ENCODE measurements at places on chromosomes 6 and 20.

DNA sequence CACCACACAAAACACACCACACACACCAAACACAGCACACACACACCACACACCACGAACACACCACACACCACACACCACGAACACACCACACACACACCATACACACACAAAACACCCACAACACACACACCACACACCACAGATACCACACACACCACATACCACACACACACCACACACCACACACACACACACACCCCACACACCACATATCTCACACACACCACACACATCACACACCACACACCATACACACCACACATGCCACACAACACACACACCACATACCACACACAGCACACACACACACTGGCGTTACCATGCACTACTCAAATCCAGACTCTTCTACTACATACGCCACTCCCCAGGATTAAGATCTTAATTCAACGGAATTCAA, 118.9 kb upstream of the THBS2 start:
- DNase-seq, result no peak

GRCh38 chr6:115551527-115551926, 509.2 kb downstream of the FRK start:
- no peak for DNase-seq

GRCh38 chr20:35660122-35660937, 4.4 kb downstream of the CPNE1 start:
- DNase-seq, result peak; percentile 32

- no peak for DNase-seq
These were observed 114.8 kb downstream of the CRYBG1 start for GRCh38 chr6:106475284-106475683.

GRCh38 chr20:4937407-4938319, 63.6 kb downstream of the SLC23A2 start:
- no peak for DNase-seq

GRCh38 chr20:59144179-59144830, 19.3 kb upstream of the ZNF831 start:
- no peak for DNase-seq

DNA sequence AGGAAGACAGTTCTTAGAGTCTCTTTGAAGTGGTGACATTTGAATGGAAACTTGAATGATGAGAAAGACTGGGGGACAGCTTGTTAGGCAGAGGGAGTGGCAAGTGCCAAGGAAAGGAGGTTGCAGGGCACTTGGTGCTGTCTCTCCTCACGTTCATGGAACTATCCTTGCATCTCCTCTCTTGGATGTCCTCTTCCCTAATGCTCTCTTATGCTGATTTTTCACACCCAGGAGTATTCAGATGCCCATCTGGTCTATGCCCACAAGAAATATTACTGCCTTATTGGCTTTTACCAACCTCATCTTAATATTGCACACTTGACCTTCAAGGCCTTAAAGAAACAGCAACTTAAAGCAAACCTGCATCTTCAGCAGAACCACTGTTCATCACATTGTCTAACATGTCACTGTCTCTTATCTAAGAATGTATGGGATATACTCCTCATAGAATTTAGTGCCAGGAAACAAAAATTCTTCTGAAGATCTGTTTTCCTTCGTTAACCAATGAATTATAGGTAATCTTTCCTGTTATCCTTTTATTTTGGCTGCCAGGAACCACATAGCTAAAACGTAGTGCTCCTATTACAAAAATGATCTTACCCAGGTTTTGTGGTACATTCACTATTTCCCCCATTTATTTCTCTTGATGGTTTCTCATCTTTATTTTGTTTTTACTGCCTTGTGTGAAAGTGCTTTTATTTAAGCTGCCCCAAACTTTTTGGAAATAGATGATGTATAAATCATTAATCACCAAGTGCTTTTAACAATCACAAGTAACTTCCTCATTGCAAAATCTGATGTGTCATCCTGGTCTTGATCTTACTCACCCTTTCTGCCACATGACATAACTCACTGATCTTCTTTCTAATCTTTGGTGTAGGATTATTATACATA, 12.8 kb downstream of the RGS17 start:
- DNase-seq, result no peak

DNA sequence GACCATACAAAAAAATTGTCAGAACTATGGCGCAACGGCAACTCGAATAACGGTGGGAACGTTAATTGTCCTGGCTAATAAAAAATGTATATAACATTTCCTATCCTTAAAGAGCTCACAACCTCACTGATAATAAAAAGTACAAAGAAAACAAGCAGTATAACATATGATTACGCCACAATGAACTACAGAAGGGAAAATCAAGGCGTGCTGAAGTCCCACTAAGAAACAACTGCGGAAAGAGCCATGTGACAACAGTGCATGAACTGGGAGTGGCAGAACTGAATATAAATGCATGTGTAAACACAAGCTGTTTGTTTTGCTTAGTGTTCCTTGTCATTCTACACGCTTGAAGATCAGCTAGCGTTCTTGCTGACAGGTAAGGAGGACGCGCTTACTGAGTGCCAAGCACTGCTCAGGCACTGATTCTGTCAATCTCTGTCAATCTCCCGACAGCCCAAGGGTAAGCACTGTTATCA, 466 bp upstream of the PSMB1 start:
- DNase-seq, result no peak

GRCh38 chr6:11769811-11770545, 8.6 kb downstream of the ADTRP start:
- DNase-seq, result no peak

DNA sequence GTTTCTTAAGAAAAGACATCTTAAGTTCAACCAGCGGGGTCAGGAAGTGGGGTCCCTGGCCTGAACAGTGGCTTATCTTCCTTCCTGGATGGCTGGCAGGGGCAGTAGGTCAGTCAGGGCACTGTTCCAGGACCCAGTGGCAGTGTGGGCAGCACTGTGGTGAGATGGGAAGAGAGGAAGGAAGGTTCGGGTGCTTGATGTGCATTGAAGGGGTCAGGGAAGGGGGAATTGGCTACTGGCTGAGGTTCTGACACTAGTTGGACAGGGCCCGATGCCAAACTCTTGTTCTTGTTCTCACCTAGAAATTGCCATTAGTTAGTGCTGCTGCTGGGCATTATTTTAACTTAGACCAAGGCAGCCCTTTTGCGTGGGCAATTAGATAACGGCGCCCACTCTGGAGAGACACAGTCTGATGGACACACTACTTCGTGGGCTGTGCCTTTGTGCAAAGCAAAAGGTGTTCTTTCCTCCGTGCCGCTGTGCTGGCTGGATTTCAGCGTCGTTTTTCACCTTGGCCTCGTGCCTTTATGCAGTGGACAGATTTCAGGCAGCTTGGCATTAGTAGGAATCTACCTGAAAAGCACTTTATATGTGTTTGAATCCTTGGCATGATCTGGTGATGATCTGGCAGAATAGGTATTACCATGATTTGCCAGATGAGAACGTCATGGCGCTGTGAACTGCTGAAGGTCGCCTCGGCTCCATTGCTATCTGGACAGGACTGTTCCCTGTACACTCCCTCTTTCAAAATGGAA, 30.3 kb downstream of the UTRN start:
- no peak for DNase-seq

GRCh38 chr20:3209946-3210317, 634 bp downstream of the ITPA start:
- no peak for DNase-seq

DNA sequence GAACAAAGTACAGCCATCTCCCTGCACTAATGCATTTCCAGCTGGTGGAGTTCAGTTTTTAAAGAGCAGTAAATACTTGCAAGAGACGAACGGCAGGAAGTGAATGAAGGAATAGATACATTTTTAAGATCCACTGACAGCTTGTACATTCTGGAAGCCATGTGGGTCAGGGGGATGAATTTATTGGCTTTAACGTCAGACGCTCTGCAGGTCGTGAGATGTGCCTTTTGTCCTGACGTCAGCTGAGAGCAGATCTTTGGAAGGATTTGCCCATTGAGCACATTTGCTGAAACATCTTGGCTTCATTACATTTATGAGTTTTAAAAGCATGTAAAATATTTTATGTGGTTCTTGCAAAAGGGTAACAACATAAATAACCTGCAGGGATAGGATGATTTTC, 29.5 kb upstream of the SALL4 start:
- no peak for DNase-seq

- DNase-seq, result no peak
These were observed 113.8 kb downstream of the TAF4 start for GRCh38 chr20:61951695-61952533.

DNA sequence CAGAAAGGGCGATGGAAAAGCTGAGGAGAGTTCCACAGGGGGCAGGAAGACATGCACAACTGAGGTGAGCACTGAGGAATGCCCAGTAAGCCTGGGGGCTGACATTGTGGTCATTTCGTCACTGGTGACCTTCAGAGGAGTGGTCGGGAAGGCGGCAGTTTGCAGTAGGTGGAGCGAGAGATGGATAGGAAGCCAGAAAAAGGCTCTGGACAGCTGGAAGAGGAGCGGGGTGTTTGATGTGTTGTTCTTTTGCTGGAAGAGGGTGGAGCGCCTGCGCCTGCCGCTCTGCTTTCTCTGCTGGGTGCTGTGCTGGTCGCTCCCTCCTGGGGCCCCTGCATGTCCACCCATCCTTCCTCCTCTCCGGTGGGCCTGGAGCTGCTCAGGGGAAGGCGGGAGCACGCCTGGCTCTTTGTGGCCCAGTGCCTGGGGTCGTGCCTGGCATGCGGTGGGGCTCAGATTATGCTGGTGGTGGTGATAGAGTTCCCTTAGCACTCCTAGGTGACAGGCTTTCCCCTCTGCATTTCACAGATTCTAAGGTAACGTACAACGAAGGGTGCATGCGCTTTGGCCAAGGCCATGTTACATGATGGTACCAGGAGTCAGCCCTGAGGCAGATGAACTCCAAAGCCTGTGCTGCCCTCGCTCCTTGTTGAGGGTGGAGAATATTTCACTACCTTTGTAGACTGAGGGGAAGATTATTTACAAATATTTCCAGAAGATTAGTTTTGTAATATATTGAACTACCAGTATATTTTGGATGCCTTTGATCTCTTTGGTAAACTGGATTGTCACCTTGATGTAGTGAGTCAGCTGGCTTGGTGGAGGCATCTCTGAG, 20.9 kb downstream of the ARID1B start:
- DNase-seq, result no peak

GRCh38 chr20:9290331-9290730, 221.4 kb downstream of the PLCB4 start:
- DNase-seq, result no peak

GRCh38 chr6:95599706-95600105, 22.4 kb downstream of the MANEA start:
- DNase-seq, result no peak

GRCh38 chr6:31042806-31043205, 32.5 kb downstream of the MUC22 start:
- DNase-seq, result no peak

DNA sequence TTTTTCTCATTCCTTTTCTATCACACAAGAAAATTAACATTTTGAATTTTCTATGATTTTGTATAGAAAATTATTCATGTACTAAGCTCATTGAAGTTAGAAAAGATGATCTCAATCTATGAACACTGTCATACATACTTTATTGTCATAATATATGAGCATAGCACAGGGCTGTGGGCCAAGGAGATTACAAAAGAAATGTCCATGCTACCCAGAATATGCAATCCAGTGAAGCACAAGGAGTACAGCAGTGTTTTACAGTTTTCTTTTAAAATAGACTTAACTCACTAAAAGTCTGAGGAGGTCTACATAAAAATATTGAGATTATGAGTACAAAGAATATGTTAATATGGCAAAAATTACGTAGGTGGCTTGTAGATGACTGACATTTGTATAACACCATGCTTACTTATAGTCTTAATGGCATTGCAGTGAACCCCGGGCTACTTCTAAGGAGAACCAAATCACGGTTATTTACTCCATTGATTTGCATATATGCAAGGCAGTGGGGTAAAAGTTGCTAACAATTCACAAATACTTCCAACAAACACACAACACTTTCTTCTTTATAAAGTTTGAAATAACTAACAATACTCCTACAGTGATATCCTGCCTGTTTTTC, 257.1 kb downstream of the BCKDHB start:
- no peak for DNase-seq

GRCh38 chr6:117494694-117495318, 12.3 kb downstream of the DCBLD1 start:
- DNase-seq, result no peak

DNA sequence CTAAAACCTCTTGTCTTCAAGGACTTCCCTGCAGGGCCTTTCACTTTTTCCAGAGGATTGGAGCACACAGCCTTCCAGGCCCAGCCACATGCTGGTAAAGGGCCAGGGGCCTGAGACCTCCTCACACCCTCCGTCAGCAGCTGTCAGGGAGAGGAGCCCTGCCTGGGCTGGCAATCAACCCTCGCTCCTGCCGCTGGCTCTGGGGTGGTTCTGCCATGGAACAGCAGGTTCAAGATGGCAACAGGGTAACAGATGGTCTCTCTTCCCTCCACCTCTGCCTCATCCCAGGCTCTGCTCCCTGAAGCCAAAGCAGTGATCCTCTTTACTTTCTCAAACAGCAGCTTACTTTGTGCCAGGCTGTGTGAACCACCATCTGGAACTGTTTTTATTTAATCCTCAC, 23.8 kb downstream of the PCNA start:
- no peak for DNase-seq

GRCh38 chr6:106053484-106054205, 32.5 kb upstream of the PRDM1 start:
- DNase-seq, result no peak

- DNase-seq, result no peak
These were observed 245.3 kb downstream of the MAFB start for GRCh38 chr20:40443753-40444152.

DNA sequence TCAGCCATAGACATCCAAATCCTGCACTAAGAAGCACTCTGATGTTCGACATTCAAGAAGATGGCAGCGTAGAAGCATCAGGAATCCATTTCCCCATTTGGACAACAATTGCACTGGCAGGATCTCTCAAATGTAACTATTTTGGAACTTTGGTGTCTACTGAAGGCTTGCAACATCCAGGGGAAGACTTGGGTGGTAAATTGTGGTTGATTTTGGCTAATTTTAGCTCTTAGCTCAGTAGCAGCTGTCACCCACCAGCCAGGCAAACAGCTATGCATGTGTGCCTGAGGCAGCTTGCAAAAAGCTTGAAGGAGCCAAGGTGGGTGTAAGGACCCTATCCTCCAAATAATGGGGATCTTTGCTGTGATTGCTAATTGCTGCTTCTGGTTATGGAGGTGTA, 35.1 kb upstream of the PPP1R3G start:
- no peak for DNase-seq

Data from stimulated activated CD4-positive, alpha-beta T cell treated with anti-CD3 and anti-CD28 coated beads, Interleukin-12 subunit alpha, Interleukin-12 subunit beta, amount 100 ng/mL, for 48 hours (primary cell).